Mesothelial cell of epicardium (in vitro differentiated cells): ENCODE measurements at places on chromosomes 12 and 14.

DNA sequence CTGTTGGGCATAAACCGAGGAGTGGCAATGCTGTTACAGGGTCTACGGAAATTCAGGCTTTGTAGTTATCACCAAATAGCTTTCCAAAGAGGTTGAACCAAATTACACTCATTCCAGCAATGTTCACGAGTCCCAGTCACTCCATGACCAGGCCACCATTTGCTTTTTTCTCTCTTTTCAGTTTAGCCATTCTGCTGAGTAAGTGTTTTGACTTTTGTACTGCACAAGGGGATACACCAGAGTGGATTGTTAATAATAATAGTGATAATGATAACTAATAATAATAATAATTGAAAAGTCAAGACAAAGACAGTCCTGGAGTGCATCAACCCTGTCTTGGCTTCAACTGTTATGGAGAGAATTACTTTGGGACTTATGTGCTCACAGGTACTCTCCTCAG, 343.5 kb downstream of the AACS start:
- H3K27me3 ChIP-seq: peaks cover 12% of the 10 kb centered on the region
- no peak overlapping the region for H3K4me3 ChIP-seq
- H3K27ac ChIP-seq: no peak overlapping the region
- H3K36me3 ChIP-seq: no peaks in the 10 kb centered on the region

- no peaks in the 10 kb centered on the region for H3K27me3 ChIP-seq
- peak overlapping the region; percentile 75 for H3K27ac ChIP-seq
- peaks cover 40% of the 10 kb centered on the region for H3K4me1 ChIP-seq
- peak overlapping the region; percentile 41 for H3K4me3 ChIP-seq
These were observed 3.4 kb downstream of the APOLD1 start for GRCh38 chr12:12788675-12789368.

DNA sequence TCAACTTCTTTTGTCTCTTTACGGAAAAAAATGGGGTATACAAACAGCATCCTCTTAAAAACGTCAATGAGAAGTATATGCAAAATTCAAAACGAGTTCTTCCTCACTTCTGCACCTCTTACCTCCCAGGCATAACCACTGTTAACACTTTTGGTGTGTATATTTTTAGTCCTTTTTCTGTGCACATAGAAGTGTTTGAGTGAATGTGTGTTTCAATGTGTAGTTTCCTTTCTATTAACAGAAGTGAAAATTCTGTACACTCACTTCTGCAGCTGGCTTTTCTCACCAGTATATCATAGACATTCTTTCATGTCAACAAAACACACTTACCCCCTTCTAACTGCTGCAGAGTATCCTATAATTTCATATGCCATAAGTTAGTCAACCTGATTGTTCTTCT, 5.4 kb downstream of the UBR7 start:
- H3K36me3 ChIP-seq: peaks cover 20% of the 10 kb centered on the region
- DNase-seq: no peak
- H3K27me3 ChIP-seq: no peaks in the 10 kb centered on the region
- peaks cover 4% of the 10 kb centered on the region for H3K4me1 ChIP-seq

- H3K4me1 ChIP-seq: no peaks in the 10 kb centered on the region
- H3K27me3 ChIP-seq: no peaks in the 10 kb centered on the region
- DNase-seq: no peak
- H3K36me3 ChIP-seq: peaks cover 24% of the 10 kb centered on the region
These were observed 66.2 kb upstream of the GPR68 start for GRCh38 chr14:91310606-91311283.

- H3K36me3 ChIP-seq: peaks cover 24% of the 10 kb centered on the region
- H3K27me3 ChIP-seq: no peaks in the 10 kb centered on the region
- H3K4me1 ChIP-seq: no peaks in the 10 kb centered on the region
- no peak overlapping the region for H3K27ac ChIP-seq
- no peak overlapping the region for H3K4me3 ChIP-seq
These were observed 12.3 kb downstream of the ABCD4 start for GRCh38 chr14:74290415-74290814.

DNA sequence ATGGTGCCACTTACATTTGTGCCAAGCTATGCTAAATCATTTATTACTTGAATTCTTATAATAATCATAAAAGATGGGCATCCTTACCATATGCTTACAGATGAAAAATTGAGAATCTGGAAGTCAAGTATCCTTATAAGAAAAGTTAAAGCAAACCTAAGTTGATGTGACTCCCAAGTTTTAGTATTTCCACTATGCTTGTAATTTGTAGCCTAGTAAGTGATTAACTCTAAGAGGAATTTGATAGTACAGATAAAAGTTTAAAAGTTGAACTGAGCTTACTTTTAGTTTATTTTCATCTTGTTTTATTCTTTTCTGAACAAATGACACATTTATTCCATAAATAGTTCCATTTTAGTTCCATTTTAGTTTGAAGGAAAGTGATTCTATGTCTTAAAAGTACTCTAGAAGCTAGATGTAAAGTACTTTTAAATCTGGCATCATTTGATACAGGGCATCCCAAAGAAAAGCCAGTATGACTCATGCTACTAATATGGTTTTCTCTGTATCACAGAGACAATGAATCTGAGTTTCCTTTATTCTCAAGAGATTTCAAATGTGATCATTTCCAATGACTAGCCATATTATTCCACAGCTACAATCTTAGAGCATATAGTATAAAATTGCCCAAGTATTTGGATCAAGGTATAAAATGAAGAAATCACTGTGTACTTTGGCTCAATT, 596.0 kb downstream of the SLC16A7 start:
- H3K27me3 ChIP-seq: no peaks in the 10 kb centered on the region
- no peak overlapping the region for H3K4me3 ChIP-seq
- no peak overlapping the region for H3K27ac ChIP-seq
- DNase-seq: no peak

GRCh38 chr12:78767264-78767981, 97.2 kb upstream of the SYT1 start:
- no peak for DNase-seq
- H3K27ac ChIP-seq: no peak overlapping the region
- H3K27me3 ChIP-seq: no peaks in the 10 kb centered on the region
- H3K36me3 ChIP-seq: no peaks in the 10 kb centered on the region
- H3K4me1 ChIP-seq: no peaks in the 10 kb centered on the region

GRCh38 chr12:48183876-48184548, 568 bp downstream of the CCDC184 start:
- H3K27me3 ChIP-seq: peaks cover 85% of the 10 kb centered on the region
- peak overlapping the region; percentile 65 for H3K4me3 ChIP-seq
- DNase-seq: no peak
- peaks cover 35% of the 10 kb centered on the region for H3K4me1 ChIP-seq
- H3K36me3 ChIP-seq: no peaks in the 10 kb centered on the region

- no peaks in the 10 kb centered on the region for H3K4me1 ChIP-seq
- no peak overlapping the region for H3K27ac ChIP-seq
- DNase-seq: no peak
These were observed 271.1 kb upstream of the G2E3 start for GRCh38 chr14:30287579-30288445.

DNA sequence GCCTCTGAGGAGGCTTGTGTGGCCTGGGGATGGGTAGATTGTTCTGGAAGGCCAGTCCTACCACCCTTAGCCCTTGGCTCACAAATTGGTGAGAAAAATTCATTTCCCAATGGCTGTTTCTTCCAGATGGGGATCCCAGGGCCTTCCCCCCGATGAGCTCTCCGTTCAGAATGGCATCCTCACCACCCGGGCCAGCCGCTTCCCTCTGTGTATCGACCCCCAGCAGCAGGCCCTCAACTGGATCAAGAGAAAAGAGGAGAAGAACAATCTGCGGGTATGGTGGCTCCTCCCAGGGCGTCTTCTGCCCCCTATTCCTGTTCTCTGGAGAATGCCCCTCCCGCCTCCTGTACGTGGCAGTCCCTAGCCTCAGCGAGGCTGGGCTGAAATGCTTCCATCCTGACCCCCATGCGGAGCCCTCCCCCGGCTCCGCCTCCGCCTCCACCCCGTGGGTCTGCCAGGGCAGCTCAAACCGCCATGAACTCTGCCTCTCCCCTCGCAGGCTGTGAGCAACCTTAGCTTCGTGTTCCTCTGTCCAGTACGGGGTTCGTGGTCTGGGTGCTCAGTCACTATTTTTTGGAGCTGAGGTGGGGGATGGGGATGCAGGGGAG, 57.8 kb downstream of the CCDC92 start:
- H3K4me3 ChIP-seq: no peak overlapping the region
- peaks cover 8% of the 10 kb centered on the region for H3K4me1 ChIP-seq
- DNase-seq: no peak
- no peaks in the 10 kb centered on the region for H3K36me3 ChIP-seq

DNA sequence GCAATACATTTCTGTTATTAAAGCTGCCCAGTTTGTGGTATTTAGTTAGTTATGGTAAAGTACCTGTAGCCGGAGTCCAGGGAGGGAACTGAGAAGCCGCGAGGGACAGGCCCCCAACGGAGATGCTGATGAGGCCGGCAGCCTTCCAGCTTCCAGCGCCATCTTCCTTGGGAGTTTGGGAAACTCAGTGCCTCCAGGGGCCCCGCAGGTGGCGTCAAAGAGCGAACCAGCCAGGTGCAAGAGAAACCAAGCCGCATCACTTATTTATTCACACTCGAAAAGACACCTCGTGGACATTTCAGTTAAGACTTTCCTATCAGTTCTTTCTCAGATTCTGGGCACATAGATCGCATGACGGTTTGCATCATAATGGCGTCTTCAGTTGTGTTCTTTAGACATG, 216.6 kb downstream of the GLT1D1 start:
- H3K27ac ChIP-seq: no peak overlapping the region
- DNase-seq: no peak
- no peak overlapping the region for H3K4me3 ChIP-seq
- H3K4me1 ChIP-seq: no peaks in the 10 kb centered on the region
- no peaks in the 10 kb centered on the region for H3K36me3 ChIP-seq

GRCh38 chr12:50706606-50707005, 57.3 kb upstream of the ATF1 start:
- peaks cover 6% of the 10 kb centered on the region for H3K4me1 ChIP-seq
- no peak for DNase-seq
- peaks cover 39% of the 10 kb centered on the region for H3K36me3 ChIP-seq
- H3K27ac ChIP-seq: no peak overlapping the region
- no peak overlapping the region for H3K4me3 ChIP-seq
- H3K27me3 ChIP-seq: no peaks in the 10 kb centered on the region

DNA sequence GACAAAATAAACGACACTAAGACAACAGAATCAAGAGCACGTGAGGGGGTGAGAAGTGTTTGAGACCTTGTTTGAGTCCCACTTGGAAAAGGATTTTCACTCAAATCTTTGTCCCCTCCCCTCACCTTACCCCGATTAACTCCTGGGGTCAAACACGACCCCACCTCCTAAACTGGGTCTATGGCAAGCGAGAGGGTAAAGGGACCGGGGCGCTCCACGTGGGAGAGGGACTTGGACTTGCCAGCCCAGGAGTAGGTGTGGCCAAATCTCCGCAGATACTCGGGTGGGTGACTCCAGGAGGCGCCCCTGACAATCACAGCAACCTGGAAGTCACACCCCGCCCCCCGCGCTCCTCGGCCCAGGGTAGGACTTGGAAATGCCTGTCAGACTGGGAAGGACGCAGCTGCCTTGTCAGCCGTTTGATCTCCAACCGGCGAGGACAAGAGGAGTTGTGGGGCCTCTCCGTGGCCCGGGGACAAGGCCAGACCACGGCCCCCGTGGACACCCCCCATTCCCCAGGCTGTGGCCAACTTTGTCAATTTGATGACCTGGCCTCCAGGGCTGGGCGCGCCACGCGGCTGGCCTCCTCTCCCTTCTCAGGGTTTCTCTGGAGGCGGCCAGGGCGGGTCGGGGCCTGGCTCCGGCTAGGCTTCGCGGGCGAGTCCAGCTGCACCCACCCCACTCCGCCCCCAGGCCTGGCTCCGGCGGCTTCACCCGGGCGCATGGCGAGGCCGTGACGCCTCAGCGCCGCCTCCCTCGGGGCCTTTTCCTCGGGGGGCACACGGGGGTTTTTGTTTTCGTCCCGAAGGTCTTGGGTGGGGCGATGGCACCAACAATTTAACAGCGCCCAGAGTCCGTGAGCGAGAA, 1.1 kb upstream of the BCL11B start:
- peak overlapping the region; percentile 88 for H3K27ac ChIP-seq
- H3K36me3 ChIP-seq: no peaks in the 10 kb centered on the region
- peak overlapping the region; percentile 83 for H3K4me3 ChIP-seq
- DNase-seq: no peak
- peaks cover 45% of the 10 kb centered on the region for H3K4me1 ChIP-seq
- peaks cover 38% of the 10 kb centered on the region for H3K27me3 ChIP-seq

DNA sequence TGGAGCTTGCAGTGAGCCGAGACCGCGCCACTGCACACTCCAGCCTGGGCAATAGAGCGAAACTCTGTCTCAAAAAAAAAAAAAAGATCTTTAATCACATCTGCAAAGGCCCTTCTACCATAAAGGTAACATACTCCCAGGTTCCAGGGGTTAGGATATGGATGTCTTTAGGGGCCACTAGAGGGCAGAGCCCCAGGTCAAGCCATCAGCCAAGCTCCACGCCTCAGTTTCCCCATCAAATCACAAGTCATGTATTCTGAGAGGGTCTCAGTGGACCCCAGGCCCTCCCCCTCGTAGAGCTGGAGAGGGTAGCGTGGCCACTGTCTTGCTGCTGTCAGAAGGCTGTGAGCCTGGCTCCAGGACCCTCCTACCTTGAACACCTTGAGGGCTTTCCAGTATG, 18.8 kb downstream of the SLC8B1 start:
- peaks cover 27% of the 10 kb centered on the region for H3K36me3 ChIP-seq
- H3K4me1 ChIP-seq: peaks cover 3% of the 10 kb centered on the region
- H3K27ac ChIP-seq: no peak overlapping the region
- no peak overlapping the region for H3K4me3 ChIP-seq
- DNase-seq: no peak
- H3K27me3 ChIP-seq: no peaks in the 10 kb centered on the region

GRCh38 chr12:87127272-87127671, 871.1 kb upstream of the MGAT4C start:
- H3K4me3 ChIP-seq: no peak overlapping the region
- no peaks in the 10 kb centered on the region for H3K36me3 ChIP-seq
- no peaks in the 10 kb centered on the region for H3K4me1 ChIP-seq
- H3K27me3 ChIP-seq: no peaks in the 10 kb centered on the region
- no peak overlapping the region for H3K27ac ChIP-seq

- DNase-seq: no peak
- no peaks in the 10 kb centered on the region for H3K27me3 ChIP-seq
- no peak overlapping the region for H3K4me3 ChIP-seq
- H3K4me1 ChIP-seq: peaks cover 18% of the 10 kb centered on the region
- H3K36me3 ChIP-seq: peaks cover 7% of the 10 kb centered on the region
- no peak overlapping the region for H3K27ac ChIP-seq
These were observed 29.5 kb downstream of the SPPL3 start for GRCh38 chr12:120874547-120875245.

DNA sequence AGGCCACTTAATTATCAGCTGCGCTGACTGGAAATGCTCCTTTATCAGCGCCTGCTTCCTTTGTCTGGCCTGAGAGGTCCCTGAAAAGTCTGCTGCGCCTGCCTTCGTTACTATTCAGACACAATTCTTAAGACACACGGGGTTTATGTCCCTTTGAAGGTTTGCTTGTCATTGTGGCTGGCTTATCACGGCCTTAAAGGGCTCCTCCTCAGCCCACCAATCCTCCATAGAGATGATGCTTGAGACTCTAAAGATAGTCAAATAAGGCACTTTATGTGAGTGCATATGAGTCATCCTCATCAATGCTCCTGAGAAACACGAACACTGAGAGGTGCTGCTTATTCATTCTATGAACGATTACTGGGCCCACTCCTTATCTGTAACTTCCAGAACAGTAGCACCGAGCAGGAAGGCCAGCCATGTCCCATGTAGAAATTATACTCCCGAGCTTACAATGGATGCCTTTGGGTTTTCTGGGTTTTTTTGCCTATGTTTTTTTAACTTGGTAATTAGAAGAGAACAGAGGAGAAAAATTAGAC, 1268.2 kb upstream of the TMEM132C start:
- no peak for DNase-seq
- no peak overlapping the region for H3K4me3 ChIP-seq
- peaks cover 2% of the 10 kb centered on the region for H3K27me3 ChIP-seq
- H3K27ac ChIP-seq: no peak overlapping the region
